ENCODE measurements at places on chromosomes 1 and 21. TPM values are rescaled to one million over a fixed set of nuclear protein-coding genes. Genes with fewer than 3 reads are reported as not detected.

Gene NHLH1
- 0.24 TPM for total RNA-seq

Gene RNF220
- 49.0 TPM for total RNA-seq

Gene ADAMTS4
- 207 TPM for total RNA-seq

Gene SLAMF6
- 1.2 TPM for total RNA-seq

Gene COL18A1
- total RNA-seq: 301 TPM

DNA sequence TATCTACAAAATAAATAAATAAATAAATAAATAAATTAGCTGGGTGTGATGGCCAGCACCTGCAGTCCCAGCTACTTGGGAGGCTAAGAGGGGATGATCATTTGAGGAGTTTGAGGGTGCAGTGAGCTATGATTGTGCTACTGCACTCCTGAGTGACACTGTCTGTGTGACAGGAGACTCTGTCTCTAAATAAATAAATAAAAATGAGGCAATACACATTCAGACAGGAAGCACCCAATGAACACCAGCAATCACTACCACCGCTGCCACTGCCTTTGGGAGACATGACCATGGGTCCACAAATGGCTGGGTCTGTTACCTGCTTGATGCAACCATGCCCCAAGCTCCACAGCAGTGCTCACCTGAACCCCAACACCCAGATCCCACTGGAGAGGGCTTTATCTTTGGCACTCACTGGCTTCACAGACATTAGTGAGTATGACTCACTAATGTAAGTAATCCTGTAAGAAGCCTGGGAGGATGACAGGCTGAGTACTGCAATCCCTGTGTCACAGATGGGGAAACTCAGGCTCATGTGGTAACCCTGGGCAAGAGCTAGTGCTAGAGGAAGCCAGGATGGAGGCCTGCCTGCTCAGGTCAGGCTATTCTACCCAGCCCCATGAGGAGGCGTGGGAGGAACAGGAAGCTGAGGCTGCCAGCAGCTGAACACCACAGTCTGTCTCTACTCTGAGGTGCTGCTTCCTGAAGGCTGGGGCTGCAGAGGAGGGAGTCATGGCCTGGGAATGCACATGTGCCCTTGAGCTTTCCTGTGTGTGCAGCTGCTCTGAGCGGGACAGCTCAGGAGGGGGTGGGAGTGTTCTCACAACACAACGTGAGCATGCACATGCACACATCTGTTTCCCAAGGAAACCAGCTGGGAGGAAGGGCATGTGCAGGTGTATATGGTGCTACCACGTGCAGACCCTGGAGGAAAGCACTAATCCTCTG is 43.0 kb downstream of the SLC9A1 start:
- H3K4me1 ChIP-seq: peaks cover 3% of the 10 kb centered on the region
- H3K4me3 ChIP-seq: no peak overlapping the region
- H3K27me3 ChIP-seq: no peaks in the 10 kb centered on the region
- peak; percentile 93 for DNase-seq
- no peaks in the 10 kb centered on the region for H3K36me3 ChIP-seq
- H3K27ac ChIP-seq: peak overlapping the region; percentile 7

DNA sequence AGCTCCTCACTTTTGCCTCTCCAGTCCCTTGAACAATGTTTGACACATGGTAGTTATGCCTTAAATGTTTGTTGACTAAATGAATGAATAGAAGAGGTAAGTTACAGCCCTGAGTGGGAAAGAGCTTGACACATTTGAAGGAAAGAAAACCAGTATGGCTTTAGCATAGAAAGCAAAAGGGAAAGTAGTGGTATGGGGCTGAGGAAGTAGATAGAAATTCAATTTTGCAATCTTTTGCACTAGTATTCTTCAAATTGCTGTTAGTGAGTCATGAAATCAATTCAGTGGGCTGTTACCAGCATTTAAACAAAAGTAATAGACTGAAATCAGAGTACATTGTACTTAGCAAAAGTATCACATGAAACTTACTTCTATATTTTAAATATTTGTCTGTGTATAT is 21.1 kb downstream of the PLA2G4A start:
- H3K27ac ChIP-seq: no peak overlapping the region
- no peak overlapping the region for H3K4me3 ChIP-seq
- H3K4me1 ChIP-seq: no peaks in the 10 kb centered on the region

DNA sequence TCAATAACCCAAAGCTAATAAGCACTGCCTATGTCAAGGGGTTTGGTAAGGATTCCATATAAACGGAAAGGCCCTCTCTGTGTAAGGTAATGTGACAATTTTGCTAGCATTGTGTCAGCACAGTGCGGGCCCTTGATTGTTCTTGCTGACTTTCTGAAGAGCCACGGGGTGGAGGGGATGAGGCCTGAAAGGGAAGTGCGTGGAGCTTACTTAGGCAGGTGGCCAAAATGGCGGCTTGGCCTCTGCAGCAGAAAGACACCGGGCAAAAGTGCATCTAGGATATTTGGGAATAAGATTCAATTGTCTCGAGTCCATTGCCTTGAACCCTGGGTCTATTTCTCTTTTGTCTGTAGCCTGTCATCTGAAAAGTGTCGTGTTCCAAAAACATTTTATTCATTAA is 114.3 kb downstream of the TGFB2 start:
- peak overlapping the region; percentile 100 for H3K27ac ChIP-seq
- DNase-seq: peak; percentile 74
- H3K4me3 ChIP-seq: no peak overlapping the region
- H3K4me1 ChIP-seq: peaks cover 2% of the 10 kb centered on the region

DNA sequence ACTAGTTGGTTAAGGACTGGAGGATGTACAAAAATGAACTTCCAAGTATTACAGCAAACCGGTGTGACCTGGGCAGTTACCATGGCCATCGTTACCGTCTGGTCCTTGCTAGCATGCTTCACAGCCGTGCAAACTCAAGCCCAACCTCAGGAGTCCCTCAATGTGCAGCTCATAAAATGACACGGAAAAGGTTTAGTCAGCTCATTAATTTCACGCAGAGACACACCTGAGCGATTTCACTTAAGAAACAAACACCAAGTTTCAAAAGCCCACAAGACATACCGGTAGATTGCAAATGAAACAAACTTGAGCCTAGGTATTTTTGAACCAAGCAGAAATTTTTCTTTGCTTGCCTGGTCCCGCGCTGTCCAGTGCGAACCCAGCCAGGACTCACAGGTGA is 105.0 kb upstream of the ADAR start:
- no peaks in the 10 kb centered on the region for H3K36me3 ChIP-seq
- no peaks in the 10 kb centered on the region for H3K27me3 ChIP-seq
- no peak overlapping the region for H3K4me3 ChIP-seq
- H3K27ac ChIP-seq: no peak overlapping the region
- DNase-seq: no peak

GRCh38 chr1:150164779-150165178 is 15.1 kb downstream of the PLEKHO1 start:
- H3K4me1 ChIP-seq: no peaks in the 10 kb centered on the region
- no peak for DNase-seq
- H3K36me3 ChIP-seq: no peaks in the 10 kb centered on the region
- H3K27ac ChIP-seq: peak overlapping the region; percentile 31

DNA sequence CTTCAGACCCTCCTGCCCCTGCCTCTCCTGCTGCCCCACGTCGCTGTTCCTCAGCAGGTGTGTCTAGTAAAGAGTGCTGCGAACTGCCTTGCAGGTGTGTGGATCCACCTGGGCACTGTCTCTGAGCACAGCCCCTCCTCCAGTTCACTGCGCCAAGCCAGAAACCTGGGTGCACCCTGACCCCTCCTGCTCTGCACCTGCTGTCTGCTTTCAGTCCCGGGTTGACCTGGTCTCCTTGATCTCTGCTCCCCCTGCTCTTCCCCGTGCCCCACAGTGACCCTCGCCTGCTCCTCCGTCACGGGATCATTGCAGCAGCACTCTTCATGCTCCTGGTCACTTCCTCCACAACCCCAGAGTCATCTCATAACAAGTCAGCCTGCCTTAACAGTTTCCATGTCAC is 6.5 kb downstream of the A3GALT2 start:
- no peak overlapping the region for H3K4me3 ChIP-seq
- H3K4me1 ChIP-seq: no peaks in the 10 kb centered on the region
- peak; percentile 33 for DNase-seq
- H3K27me3 ChIP-seq: no peaks in the 10 kb centered on the region
- no peak overlapping the region for H3K27ac ChIP-seq

GRCh38 chr21:22363504-22363903 is 1365.3 kb downstream of the NCAM2 start:
- H3K4me1 ChIP-seq: no peaks in the 10 kb centered on the region
- H3K36me3 ChIP-seq: no peaks in the 10 kb centered on the region

GRCh38 chr1:155352631-155353030 is 31.9 kb downstream of the RUSC1 start:
- peaks cover 9% of the 10 kb centered on the region for H3K36me3 ChIP-seq
- no peaks in the 10 kb centered on the region for H3K4me1 ChIP-seq
- H3K27me3 ChIP-seq: no peaks in the 10 kb centered on the region
- H3K4me3 ChIP-seq: no peak overlapping the region
- no peak overlapping the region for H3K27ac ChIP-seq

- H3K4me3 ChIP-seq: no peak overlapping the region
- H3K36me3 ChIP-seq: no peaks in the 10 kb centered on the region
- DNase-seq: peak; percentile 44
- no peaks in the 10 kb centered on the region for H3K4me1 ChIP-seq
- no peak overlapping the region for H3K27ac ChIP-seq
- no peaks in the 10 kb centered on the region for H3K27me3 ChIP-seq
Measured at GRCh38 chr1:175749075-175749474, 5.7 kb upstream of the TNR start.

- no peak overlapping the region for H3K27ac ChIP-seq
- no peaks in the 10 kb centered on the region for H3K27me3 ChIP-seq
- no peaks in the 10 kb centered on the region for H3K4me1 ChIP-seq
- no peaks in the 10 kb centered on the region for H3K36me3 ChIP-seq
Measured at GRCh38 chr1:103783944-103784377, 34.3 kb downstream of the AMY1C start.

DNA sequence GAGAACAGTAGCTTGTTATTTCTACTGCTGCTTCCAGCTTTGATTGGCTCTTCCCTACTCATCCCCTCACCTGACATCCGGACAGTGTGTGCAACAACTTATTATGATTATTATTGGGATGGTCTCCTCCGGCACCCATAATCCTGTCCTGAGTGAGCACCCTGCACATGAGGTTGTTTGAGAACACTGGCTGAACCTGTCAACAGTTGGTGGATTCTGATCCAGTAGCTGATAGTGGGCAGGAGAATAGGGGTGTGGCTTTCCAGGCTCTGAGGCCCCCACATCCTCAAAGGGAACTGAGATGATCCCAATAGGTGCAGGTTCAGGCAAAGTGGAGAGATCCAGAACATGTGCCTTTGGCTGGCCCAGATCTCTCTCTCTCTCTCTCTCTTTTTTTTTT is 60.5 kb downstream of the RUNX1 start:
- no peaks in the 10 kb centered on the region for H3K36me3 ChIP-seq
- H3K27me3 ChIP-seq: no peaks in the 10 kb centered on the region
- H3K4me1 ChIP-seq: no peaks in the 10 kb centered on the region

DNA sequence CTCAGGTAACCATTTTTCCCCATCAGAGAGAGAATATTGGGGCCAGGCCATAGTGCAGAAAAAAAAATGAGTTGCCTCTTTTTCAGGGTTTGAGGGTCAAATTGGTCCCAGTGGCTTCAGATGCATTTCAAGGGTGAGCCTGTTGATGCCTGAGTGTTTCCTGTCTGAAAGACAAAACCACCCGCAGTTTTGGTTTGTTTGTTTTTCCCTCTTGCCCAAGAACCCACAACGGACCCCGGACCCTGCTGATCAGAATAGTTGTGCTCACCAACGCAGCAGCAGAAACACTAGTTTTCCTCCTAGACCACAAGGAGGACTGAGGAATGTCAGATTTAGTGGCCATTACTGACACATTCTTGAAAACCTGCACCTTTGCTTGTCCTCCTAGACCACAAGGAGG is 1433.1 kb downstream of the PLA2G4A start:
- no peaks in the 10 kb centered on the region for H3K4me1 ChIP-seq
- no peaks in the 10 kb centered on the region for H3K27me3 ChIP-seq
- no peak overlapping the region for H3K4me3 ChIP-seq
- H3K27ac ChIP-seq: no peak overlapping the region
- no peak for DNase-seq
- no peaks in the 10 kb centered on the region for H3K36me3 ChIP-seq

DNA sequence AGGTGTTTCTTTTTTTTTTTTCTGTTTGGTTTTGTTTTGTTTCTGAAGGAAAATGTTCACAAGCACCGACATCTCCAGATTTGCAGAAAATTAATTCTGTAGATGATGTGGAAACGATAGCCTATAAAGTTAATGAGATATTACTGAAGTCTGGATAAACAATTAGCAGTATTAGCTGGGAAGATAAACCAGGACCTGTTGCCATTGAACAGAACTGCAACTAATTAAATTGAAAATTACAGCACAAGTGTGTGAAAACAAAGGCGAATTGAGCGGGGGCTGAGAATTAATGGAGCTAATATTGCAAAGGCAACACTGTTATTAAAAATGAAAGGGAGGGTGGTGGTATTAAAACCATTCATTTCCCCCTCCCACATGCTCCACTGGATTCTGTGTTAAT is 107.5 kb upstream of the AJAP1 start:
- H3K27me3 ChIP-seq: no peaks in the 10 kb centered on the region
- no peak for DNase-seq
- no peaks in the 10 kb centered on the region for H3K4me1 ChIP-seq
- no peak overlapping the region for H3K4me3 ChIP-seq

DNA sequence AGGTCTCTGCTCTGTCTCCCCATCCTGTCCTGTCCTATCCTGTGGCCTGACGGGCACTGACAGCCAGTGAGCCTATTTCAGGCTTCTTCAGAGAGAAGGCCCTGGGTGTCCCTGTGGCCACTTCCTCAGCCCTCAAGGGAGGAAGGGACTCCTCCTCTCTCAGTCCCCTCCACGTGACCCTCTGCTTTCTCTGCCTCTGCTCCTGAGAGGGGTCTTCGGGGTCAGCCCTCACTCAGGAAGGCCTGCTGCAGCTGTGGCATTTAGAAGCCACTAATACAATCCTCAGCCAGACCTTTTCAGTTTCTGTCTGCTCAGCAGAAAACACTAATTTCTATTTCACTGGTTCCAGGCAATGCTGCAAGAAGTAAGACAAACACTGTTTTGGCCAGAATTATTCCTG is 43.6 kb upstream of the ETV3 start:
- no peak overlapping the region for H3K27ac ChIP-seq
- no peaks in the 10 kb centered on the region for H3K27me3 ChIP-seq
- H3K36me3 ChIP-seq: no peaks in the 10 kb centered on the region
- DNase-seq: no peak
- H3K4me3 ChIP-seq: no peak overlapping the region
- no peaks in the 10 kb centered on the region for H3K4me1 ChIP-seq

- H3K36me3 ChIP-seq: no peaks in the 10 kb centered on the region
- no peak for DNase-seq
- H3K27me3 ChIP-seq: no peaks in the 10 kb centered on the region
- no peak overlapping the region for H3K27ac ChIP-seq
Measured at GRCh38 chr21:14120091-14120734, 90.5 kb downstream of the LIPI start.

DNA sequence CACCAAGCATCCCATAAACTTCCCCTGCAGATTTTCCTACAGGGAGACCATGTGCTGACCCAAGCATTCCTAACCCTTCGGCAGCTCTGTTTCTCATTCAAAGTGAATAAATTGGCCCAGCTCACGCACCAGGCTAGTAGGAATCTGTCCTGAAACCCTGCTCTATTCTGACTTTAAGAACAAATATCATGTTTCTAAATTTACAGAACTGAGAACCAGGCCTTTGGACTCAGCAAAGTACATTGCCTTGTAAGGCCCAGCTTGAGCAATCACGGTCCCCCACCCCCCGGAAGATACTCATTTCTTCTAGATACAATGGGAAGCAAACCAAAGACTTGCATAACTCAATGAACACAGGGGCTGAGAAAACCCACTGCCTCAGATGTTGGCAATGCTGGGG is 160.1 kb upstream of the NFIA start:
- H3K36me3 ChIP-seq: no peaks in the 10 kb centered on the region
- H3K27me3 ChIP-seq: no peaks in the 10 kb centered on the region
- DNase-seq: no peak
- H3K27ac ChIP-seq: no peak overlapping the region
- H3K4me1 ChIP-seq: peaks cover 2% of the 10 kb centered on the region
